Ovary (tissue), 10 donors: ENCODE measurements at places on chromosomes 6 and 20. TPM values are rescaled to one million over a fixed set of nuclear protein-coding genes. Genes with fewer than 3 reads are reported as not detected.

DNA sequence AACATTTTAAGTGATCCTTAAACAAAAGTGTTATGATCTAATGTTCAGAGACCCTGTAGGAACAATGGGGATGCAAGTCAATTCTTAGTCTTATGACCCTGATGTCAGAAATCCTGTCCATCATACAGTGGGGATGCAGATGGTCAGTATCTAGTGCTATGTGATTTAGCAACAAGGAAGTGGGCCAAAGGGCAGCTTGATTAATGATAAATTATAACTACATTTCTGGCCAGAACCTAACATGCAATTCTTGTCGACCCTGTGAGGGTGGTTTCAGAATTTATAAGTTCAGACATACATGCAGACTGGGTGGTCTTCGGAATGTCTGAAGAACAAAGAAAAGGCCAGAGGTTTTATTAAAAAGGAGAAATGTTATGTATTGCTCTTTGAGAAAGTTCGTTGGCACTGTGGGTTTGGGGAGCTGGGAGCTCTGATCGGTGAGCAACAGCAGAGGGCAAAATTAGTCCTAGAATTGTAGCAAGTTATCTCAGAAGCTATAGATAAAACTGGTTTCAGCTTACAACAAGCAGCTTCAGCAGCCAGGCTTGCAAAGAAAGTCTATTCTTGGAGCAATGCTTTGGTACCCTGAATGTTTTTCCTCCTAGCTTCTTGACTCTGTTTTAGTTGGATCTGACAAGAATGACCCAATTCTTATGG, 50.8 kb downstream of the RPF2 start:
- DNase-seq, result no peak

GRCh38 chr20:60751826-60752225, 500.2 kb upstream of the CDH4 start:
- no peak for DNase-seq

DNA sequence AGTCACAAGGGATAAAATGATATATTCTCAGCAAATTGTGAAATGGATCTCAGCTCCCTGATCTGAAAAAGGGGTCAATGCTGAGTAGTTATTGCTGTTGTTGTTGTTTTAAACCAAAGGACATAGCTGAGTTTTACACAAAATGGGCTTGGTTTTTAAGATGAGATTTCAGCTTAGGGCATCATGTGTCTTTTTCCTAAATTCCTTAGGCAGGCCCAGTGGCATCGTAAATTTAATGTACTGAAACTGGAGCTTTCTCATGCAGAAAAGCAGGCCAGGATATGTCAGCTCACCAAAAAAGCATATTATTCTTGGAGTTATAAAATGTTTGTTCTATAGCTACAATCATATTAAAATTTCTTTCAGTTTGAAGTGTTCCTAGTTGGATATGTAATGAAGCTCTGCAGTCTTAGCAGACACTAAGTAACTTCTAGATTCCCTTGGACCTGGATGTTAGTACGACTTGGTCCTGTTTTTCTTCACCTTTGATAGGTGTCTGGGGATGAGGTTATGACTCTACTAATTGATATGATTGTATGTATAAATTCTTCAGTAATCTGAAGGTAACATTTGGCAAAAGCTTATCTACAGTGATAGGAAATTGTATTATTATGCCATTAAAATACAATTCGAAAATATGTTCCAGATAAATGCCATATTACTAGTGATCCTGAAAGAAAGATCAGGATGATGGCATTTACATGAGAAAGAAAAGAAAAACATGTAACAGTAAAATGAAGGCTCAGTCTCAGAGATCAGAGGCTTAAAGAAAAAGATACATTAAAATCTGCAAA, 663.3 kb downstream of the RFPL4B start:
- no peak for DNase-seq

DNA sequence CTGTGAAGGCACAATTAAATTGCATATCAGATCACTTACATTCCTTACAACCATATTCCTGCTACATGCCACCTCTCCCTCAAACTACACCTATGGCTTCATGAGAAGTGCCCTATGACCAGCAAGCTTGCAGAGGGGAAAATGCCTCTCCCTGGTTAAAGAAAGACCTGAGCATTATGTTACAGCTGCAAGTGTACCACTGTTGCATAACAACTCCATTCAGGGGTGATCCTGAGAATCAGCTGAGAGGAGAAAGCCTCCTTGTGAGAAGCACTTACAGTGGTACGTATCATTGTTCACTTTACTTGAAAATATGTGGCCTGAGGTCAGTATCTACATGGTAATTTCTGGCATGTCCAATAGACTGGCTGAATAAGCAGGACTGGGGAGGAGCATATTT, 20.0 kb downstream of the PDSS2 start:
- no peak for DNase-seq

GRCh38 chr6:69164564-69165229, 529.6 kb downstream of the ADGRB3 start:
- no peak for DNase-seq

DNA sequence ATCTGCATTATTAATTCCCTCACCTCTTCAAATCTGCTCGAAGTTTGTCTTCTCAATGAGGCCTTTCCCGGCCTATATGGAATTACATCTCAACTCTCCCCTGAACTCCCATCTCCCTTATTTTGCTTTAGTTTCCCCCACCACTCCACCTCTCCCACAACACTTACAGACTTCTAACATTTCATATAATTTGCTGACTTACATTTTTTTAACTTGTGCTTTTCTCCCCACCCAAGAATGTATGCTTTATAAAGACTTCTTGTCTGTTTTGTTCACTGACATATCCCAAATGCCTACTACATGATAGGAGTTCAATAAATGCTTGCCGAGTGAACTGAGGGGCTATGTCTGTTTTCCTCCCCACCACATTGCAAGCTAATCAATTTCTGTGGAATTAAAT, 3.9 kb upstream of the MARCKS start:
- DNase-seq, result no peak

GRCh38 chr20:25356271-25356933, 34.2 kb downstream of the ABHD12 start:
- no peak for DNase-seq

DNA sequence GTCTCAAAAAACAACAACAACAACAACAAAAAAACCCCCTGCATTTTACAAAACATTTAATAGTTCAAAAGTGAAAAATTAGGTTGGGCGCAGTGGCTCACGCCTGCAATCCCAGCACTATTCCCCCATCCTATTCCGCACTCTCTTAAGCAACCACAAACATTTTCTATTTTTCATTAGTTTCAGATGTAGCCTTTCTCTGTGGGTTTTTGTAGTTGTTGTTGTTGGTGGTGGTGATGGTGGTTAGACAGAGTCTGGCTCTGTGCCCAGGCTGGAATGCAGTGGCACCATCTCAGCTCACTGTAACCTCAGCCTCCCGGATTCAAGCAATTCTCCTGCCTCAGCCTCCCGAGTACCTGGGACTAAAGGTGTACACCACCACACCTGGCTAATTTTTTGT, 6.4 kb upstream of the GMNN start:
- no peak for DNase-seq

GRCh38 chr6:152323376-152323775, 313.8 kb downstream of the SYNE1 start:
- no peak for DNase-seq

- no peak for DNase-seq
These were observed 31.1 kb downstream of the NHLRC1 start for GRCh38 chr6:18091382-18091781.

GRCh38 chr6:37617073-37617472, 80.6 kb downstream of the MDGA1 start:
- no peak for DNase-seq

GRCh38 chr6:125809570-125810170, 18.9 kb downstream of the NCOA7 start:
- DNase-seq, result no peak

DNA sequence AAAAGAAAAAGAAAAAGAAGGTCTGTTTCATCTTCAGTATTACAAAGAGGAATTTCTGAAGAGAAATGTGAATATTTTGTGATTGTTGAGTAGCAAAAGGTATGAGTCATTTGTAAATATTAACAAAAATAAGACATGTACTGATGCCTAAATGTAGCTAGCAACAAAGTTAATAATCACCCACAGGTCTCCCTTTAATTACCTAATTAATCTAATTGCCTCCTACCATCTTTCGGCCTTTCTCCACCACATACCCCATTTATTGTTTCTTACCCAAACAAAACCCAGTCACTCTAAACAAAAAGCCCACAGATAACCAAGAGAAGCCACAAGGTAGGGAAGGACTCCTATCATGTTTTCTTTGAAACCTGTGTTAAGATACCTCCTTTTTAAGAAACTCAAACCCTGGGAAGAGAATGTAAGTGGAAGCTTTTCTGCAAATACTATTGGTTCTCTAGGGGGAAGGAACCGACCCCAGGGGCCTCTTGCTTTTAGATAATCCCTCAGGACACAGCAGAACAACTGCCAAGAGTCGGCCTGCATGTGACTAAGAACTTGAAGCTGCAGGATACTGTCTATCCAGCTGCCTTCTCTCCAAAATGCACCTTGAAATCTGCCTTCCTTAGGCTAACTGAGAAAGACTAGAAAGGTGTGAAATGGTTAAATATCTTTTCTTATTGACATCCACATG, 16.1 kb upstream of the STK38 start:
- DNase-seq, result no peak

DNA sequence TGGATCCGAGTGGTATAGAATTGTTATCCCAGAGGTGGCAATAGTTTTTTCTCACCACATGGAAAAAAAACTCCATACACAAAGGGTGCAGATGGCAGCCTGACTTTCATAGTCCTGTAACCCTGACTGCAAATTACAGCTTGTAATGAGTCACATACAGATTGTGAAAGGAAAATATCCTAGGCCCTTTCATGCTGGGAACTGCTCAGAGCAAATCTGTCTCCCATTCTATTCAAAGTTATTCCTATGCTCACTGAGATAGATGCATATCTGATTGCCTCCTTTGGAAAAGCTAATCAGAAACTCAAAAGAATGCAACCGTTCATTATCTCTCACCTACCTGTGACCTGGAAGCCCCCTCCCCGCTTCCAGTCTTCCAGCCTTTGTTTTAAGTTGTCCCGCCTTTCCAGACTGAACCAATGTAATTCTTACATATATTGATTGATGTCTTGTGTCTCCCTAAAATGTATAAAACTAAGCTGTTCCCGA, 108.7 kb upstream of the MAP3K4 start:
- DNase-seq, result no peak

GRCh38 chr20:48725555-48725991, 102.2 kb downstream of the PREX1 start:
- DNase-seq, result no peak

GRCh38 chr6:37136821-37137200, 33.1 kb upstream of the PIM1 start:
- DNase-seq, result no peak

DNA sequence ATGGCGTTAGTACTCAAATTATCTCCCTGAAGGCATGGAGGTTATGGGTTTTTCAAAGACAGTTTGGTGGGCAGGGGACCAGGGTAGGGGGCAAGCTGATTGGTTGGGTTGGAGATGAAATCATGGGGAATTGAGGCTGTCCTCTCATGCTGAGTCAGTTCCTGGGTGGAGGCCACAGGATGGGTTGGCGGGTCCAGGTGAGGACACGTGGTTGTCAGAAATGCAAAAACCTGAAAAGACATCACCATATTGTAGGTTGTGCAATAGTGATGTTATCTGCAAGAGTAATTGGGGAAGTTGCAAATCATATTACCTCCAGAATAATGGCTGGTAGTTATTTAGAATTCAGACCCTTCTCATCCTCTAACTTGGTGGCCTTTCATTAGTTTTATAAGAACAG, 30.1 kb downstream of the GPX6 start:
- no peak for DNase-seq

DNA sequence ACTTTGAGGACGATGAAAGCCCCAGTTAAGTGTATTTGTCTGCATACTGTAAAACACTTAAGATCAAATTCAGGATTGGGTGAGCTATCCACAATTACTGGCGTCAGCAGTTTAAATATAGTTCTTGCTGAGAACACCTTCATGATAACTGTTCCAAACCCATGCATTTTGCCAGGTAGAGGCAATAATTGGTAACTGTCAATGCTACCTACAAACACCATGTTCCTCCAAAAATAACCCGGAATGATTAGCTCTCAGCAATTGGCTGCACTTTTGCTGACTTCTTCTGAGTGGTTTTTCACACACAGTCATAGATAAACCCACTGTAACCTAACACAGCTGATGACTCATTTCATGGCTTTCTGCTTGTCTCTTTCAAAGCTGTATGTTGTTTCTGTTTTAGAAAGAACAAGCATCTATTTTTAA, 1358.6 kb upstream of the GJE1 start:
- DNase-seq, result no peak

HCRTR2 gene
- total RNA-seq, result not detected

ZBTB2 gene
- total RNA-seq, result 31.2 TPM

HLA-DQB1 gene
- total RNA-seq, result 10.4 TPM

ARMH2 gene
- total RNA-seq, result not detected

PRRT1 gene
- total RNA-seq, result 34.3 TPM

STMND1 gene
- total RNA-seq, result not detected

TP53INP2 gene
- total RNA-seq, result 8.9 TPM

POM121L2 gene
- total RNA-seq, result not detected
